ENCODE measurements at places on chromosomes 12 and 14. TPM values are rescaled to one million over a fixed set of nuclear protein-coding genes. Genes with fewer than 3 reads are reported as not detected.

DNA sequence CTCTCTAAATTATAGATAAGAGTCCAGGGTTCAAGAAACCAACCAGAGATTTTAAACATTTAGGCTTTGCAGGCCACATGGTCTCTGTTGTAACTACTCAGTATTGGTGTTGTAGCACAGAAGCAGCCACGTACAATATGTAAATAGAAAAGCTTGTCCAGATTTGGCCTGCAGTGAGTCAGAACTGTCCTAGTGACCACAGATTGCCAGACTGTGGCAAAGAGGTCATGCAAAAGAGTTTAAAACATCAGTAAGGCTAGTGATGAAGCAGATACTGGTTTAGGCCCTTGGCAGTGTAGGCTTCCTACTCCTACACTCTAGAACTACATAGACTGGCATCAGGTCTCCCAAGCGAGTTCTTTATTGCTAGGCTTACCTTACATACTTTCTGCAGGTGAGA is 117.6 kb upstream of the GARIN6 start:
- ATAC-seq = no peak

DNA sequence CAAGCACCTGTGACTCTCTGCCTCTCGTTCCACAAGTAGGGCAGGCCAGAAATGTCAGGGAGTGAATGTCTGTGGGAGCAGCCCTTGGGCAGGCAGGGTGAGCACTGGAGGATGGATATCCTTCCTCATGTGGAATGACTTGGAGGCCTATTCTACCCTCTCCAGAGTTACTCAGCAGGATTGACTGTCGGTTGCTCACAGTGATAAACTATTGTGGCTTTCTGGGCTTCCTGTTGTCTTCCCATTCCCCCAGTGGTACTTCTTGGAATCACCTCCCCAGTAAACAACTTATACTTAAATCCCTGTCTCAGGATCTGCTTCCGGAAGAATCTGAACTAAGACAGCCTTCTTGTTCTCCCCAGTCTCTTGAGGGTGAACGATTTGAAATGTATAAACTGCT is 79.6 kb upstream of the MANSC4 start:
- no peak for ATAC-seq

TMTC2 gene
- total RNA-seq = 17.5 TPM

DNA sequence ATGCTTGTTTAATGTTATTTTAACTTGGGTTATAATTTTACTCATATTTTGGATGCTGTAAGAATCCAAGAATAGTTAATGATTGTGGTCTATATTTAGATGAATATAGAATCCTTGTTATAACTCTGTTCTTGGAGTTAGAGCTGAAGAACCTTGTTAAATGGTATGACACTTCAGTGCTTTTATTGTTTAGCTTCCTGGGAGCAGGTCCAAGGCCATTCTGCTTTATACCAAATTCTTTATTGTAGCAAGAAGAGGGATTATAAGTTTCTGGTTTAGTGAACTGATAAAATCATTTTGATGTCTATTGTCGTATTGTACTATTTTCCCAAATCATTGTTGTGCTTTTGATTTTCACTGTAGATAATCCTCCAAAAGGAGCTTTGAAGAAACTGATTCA is 69.4 kb downstream of the MIA2 start:
- ATAC-seq = no peak

- no peak for ATAC-seq
Observed at GRCh38 chr14:43692706-43693105, 814.4 kb downstream of the FSCB start.

SPIC gene
- total RNA-seq = 0.16 TPM

DNA sequence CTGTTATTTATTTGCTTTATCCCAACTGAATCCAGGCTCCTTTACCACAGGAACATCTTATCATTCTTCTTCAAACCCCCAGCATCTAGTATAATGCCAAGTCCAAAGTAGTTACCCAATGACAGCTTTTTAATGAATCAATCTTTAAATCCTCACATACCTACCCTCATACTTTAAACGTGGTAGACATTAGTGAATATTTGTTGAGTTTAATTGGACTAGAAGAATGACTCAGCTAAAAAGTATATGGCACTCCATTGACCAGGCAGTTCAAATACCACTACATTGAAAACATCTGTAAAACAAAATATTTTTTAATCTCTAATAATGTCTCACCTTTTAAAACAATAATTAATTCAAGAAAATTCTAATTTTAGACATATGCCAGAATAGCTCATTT is 98.1 kb downstream of the ZFC3H1 start:
- no peak for ATAC-seq

DNA sequence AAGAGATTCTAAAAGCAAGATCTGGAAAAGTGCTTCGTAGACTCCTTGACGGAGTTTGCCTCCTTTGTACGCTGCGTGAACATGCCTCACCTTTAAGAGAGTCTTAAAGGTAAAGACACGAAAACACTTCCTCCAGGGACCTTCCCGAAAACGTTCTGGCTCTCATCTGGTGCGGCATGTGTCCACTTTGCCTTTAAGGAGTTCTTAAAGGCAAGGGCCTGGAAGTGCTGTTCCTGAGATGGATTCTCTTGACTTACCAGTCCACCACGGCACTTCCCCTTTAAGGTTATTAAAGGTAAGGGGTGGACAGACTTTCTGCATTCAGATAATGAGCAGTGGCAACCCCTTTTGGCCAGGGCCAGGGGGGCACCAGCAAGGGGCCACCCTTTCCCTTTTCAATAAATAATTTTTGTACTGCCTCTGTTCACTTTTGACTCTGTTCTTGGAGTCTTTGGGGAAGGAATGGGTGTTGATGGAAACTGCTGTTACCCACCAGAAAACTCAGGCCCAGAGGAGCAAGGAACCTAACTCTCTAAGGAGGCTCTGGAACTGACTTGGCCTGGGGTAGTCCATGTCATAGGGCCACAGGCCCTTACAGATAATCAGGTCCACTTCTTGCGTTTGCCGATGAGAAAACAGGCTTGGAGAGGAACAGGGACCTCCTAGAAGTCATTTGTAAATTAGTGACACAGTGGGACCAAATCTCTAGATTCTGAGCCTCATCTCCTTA is 4.4 kb downstream of the REM2 start:
- ATAC-seq = peak; percentile 53

DNA sequence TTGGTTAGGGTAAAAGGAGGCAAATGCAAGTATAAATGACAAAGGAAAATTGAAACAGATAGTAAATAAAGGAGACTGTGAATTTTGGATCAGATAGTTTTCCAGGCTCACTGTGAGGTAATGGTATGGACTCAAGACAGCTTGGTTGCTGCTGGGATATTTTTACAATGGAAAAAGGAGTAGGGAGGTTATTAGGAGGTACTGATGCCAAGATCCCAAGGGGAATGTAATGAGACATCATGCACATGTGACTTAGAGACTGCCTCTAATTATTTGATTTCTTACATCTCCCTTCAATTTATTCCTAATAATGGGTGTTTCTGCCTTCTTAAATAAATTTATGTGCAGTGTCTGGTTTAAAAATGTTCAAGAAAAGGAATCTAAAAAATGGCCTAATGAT is 56.9 kb downstream of the TAOK3 start:
- no peak for ATAC-seq

ADCY4 gene
- 4.5 TPM for total RNA-seq

LRP6 gene
- total RNA-seq = 12.9 TPM

GRCh38 chr14:93778856-93779629 is 9.2 kb downstream of the PRIMA1 start:
- ATAC-seq = no peak

CACNB3 gene
- 28.8 TPM for total RNA-seq

DNA sequence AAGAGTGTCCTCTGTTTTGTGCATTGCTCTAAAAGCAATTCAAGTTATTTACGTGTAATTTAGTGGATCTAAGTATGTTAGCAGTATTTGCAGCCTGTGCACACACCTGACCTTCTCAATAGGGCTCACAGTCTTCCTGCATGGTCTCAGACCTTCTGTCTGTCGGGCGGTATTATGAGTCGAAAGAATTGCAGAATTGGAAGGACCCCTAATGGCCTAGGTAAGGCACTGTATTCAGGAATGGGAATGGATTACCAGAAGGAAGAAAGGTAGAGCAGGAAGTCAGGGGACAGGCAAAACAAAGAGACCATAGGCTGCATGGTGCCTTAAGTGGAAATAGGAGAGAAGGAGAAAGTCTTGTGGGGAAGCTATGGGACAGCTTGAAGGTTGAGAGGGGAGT is 341.6 kb downstream of the VRK1 start:
- no peak for ATAC-seq

GRCh38 chr12:47991106-47992061 is 12.9 kb downstream of the COL2A1 start:
- ATAC-seq = no peak

HAL gene
- 0.28 TPM for total RNA-seq

EXOC3L4 gene
- 0.20 TPM for total RNA-seq

SLC17A8 gene
- not detected for total RNA-seq

ADAM21 gene
- total RNA-seq = not detected

DNA sequence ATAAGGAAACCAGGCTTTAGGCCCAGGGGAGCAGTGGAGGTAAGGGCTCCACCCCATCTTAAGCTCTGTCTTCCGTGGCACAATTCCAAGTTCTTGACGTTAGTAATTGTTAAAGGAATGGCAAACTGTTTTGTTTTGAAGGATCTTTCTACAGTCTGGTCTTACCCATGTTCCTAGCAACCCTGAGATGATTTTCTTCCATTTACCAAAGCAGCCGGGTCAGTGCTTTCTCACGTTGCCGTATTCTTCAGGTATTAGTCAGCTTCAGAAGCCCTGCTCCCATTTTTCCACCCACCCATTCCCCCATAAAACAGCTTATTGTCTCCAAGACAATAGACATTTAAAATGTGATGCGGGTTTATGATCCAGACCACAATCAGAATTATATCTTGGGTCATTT is 10.3 kb downstream of the NRIP2 start:
- ATAC-seq = no peak

GRCh38 chr14:53874704-53875103 is 81.9 kb downstream of the BMP4 start:
- ATAC-seq = no peak

GRCh38 chr12:124305136-124305535 is 10.2 kb downstream of the RFLNA start:
- no peak for ATAC-seq

OGFOD2 gene
- 14.7 TPM for total RNA-seq

All from esophagus mucosa (tissue), 1 donor.